ENCODE measurements at places on chromosomes 1 and 21.
A peak's percentile ranks its signal among the peaks of the same experiment; 100 is the strongest.

DNA sequence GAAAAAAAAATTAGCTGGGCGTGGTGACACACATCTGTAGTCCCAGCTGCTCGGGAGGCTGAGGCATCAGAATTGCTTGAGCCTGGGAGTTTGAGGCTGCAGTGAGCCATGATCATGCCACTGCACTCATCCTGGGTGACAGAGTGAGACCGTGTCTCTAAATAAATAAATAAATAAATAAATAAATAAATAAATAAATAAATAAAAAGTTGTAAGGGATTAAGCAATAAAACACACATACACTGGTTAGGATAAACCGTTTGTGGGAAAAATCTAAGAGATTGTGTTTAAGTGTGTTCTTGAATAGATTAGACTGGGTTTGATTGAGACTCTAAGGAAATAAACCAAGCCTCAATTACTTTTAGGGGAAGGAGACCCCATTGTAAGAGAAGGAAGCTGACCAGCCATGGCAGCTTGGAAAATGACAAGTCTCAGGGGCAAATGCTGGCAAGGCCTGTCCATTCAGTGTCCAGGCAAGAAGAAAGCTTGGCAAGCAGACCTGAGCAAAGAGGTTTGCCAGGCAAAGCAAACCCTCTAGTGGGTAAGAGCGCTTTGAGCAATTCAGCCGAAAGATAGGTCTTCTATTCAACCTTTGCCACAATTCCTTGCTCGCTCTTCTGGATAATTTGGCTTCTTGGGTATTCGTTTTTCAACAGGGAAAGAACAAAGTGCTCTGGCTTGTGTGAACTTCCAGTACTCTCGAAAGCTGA is 106.9 kb upstream of the SERBP1 start:
- DNase-seq: no peak

DNA sequence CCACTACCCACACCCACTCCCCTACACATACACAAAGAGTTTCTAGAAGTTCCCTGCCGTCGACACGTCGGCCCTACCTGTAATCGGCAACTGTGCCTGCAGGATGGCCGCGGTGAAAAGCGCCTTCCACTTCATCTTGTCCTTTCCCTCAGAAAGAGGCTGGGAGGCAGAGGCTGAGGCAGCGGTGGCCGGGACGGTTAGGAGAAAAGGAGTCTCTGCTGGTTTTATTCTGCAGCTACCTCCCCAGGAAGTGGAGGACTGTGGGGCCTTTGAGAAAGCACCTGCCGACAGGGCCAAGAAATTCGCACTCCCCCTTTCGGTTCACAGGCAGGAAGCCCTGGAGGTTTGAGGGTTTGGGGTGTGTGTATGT is at the start of gene CD247:
CD247 (minus strand) TSS at position 199 of the 370 bp plus-strand sequence; CDS start at position 135, 64 bp downstream.
- DNase-seq: peak; percentile 69

DNA sequence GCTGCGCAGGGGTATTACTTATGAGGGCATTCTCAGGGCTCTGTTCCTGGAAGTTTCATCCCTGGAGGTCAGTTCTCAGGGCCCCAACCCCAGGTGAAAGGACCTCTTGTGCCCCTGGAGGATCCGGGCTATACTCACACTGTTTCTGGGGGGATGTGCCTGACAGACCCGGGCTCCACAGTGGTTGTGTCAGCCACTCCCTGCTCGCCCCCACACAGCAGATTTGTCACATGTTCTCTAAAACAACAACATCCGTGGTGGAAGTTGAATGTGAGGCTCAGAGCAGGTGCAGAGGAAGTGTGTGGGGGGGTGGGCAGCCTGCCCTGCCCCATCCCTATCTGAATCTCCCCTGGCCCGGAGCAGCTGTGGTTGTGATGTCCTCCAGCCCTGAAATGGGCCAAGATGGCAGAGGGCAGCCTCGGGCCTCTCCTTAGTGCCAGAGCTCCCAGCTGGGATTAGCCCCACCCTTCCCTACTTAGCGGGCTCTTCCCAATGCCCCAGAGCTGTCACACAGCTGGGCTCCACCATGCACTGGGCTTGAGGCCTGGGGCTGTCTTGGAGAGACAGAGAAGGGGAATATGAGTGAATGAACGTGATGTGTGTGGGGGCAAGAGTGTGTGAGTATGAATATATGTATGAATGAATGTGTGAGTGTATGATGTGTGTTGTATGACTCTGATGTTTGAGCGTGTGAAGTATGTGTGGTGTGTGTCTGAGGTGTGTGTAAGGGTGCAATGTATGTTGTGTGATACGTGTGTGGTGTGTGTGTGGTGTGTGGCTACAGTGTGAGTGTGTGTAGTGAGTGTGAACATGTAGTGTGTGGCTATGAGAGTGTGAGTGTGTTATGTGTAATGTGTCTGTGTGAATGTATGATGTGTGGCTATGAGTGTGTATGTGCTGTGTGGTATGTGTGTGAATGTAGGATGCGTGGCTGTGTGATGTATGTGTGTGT is 1.5 kb upstream of the FCMR start:
- peak; percentile 55 for DNase-seq

DNA sequence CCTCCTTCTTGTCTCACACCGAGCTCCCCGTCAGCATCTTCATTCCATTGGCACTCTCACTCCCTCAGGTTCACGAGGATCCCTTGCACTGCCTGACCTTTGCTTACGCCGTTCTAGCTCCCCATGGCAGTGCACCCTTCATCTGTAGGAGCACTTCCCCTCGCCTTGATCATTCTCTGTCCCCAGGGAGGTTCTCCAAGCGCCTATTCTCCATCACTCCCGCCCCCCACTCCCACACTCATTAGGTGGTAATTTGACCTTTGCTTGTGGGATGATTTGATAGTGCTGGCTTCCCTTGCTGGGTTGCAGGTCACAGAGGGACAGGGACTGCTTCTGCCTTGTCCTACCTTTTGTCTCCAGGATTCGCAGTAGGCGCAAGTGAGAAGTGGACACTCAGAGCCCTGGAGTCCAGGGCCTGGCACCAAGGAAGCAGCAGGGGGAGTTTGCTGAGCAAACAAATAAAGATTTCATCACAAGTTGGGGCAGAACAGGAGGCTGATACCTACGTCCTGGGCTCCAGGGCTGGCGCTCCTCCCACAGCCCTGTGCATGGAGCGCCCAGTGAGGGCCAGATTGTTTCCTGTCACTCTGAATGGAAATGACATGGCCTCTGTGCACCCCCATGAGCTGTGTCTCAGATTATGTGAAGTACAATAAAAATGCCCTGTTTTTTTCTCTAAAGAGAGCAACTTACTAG is 82.0 kb upstream of the RUNX3 start:
- no peak for DNase-seq

DNA sequence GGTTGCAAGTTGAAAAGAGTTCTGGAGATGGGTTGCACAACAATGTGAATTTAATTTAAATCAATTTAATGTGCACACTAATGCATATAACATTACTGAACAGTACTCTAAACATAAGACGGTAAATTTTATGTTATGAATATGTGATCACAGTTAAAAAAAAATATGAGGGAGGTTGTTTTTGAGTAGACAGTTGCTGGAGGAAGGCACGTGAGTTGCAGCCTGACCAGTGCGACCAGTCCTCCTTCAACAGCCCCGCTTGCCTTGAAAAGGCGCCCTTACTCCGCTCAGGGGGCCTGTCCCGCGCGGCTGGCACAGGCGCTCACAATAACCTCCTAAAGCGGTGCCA is 322 bp upstream of the OLIG1 start:
- no peak for DNase-seq

- no peak for DNase-seq
Observed at GRCh38 chr1:225849925-225850324, 32.3 kb downstream of the TMEM63A start.

DNA sequence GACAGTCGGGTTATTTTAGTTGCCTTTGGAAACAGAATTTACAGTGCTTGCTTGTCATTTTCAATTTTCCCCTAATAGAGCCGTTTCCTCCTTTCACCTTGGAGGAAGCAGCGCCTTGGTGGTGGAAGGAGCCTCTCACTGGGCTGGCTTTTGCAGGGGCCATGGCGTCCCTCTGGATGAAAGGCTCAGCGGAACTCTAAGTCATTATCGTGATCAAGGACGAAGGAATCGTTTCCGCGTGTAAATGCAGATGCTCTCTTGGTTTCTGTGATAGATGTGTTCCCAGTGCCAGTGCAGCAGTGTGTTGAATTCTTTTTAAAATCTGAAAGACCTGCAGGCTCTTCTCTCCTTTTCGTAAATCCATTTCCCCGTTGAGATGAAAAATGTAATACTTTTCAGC is 126.2 kb upstream of the LMO4 start:
- no peak for DNase-seq

Measured in T-helper 1 cell (primary cell).